ENCODE measurements at places on chromosomes 12 and 14. TPM values are rescaled to one million over a fixed set of nuclear protein-coding genes. Genes with fewer than 3 reads are reported as not detected.

Gene ADAMTS20
- total RNA-seq = not detected

Gene PLA2G1B
- total RNA-seq = not detected

Gene KCNA5
- 0.44 TPM for total RNA-seq

- DNase-seq = no peak
- H3K4me3 ChIP-seq = no peak overlapping the region
- peak overlapping the region; percentile 79 for H3K27ac ChIP-seq
- no peaks in the 10 kb centered on the region for H3K4me1 ChIP-seq
These were observed 117.6 kb downstream of the SLC25A47 start for GRCh38 chr14:100440758-100441203.

GRCh38 chr14:89473989-89474388 is 57.0 kb upstream of the FOXN3 start:
- H3K4me1 ChIP-seq = no peaks in the 10 kb centered on the region
- no peaks in the 10 kb centered on the region for H3K36me3 ChIP-seq

GRCh38 chr14:101083564-101084435 is 180.3 kb upstream of the RTL1 start:
- DNase-seq = peak; percentile 15
- no peaks in the 10 kb centered on the region for H3K27me3 ChIP-seq
- no peak overlapping the region for H3K27ac ChIP-seq
- H3K36me3 ChIP-seq = no peaks in the 10 kb centered on the region
- H3K4me3 ChIP-seq = no peak overlapping the region

GRCh38 chr14:83251402-83251801 is 1717.7 kb upstream of the SEL1L start:
- no peaks in the 10 kb centered on the region for H3K36me3 ChIP-seq
- H3K27me3 ChIP-seq = no peaks in the 10 kb centered on the region
- no peak overlapping the region for H3K4me3 ChIP-seq
- no peak for DNase-seq

GRCh38 chr12:101001669-101002068 is 207.1 kb downstream of the ANO4 start:
- no peak overlapping the region for H3K27ac ChIP-seq
- no peaks in the 10 kb centered on the region for H3K27me3 ChIP-seq
- no peaks in the 10 kb centered on the region for H3K36me3 ChIP-seq
- no peak overlapping the region for H3K4me3 ChIP-seq
- no peaks in the 10 kb centered on the region for H3K4me1 ChIP-seq

DNA sequence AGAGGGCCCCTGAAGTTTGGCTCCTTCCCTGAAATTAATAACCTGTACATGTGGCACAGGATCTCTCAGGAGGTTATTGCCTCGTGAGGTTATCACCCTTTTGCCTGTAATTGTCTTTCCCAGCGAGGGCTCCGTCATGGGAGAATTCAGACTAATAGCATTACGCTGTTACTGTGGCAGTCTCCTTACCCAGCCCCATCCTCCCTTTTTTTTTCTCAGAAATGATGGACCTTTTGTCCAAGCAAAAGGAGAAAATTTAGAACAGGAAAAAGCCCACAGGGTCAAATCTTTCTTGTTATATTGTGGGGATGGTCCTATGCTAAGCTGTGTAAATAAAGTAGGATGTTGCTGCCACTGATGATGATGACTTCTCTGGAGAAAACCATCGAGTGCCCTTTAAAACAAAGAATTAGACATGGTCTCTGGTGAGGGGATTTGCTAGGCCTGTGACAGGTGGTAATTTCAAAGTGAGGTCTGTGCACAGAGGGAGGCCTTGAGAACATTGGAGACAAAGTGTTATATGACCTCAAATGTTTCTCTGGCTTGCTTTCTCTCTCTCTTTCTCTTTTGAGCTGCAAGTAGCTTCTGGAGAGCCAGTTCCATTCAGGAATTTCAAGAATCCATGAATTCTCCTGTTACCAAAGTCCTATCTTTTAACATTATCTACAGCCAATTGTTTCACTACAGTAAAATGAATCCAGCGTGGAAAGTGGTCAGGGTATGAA is 357.2 kb downstream of the BMP4 start:
- no peak for DNase-seq
- H3K27me3 ChIP-seq = no peaks in the 10 kb centered on the region
- H3K4me3 ChIP-seq = no peak overlapping the region
- H3K36me3 ChIP-seq = no peaks in the 10 kb centered on the region
- H3K4me1 ChIP-seq = no peaks in the 10 kb centered on the region

DNA sequence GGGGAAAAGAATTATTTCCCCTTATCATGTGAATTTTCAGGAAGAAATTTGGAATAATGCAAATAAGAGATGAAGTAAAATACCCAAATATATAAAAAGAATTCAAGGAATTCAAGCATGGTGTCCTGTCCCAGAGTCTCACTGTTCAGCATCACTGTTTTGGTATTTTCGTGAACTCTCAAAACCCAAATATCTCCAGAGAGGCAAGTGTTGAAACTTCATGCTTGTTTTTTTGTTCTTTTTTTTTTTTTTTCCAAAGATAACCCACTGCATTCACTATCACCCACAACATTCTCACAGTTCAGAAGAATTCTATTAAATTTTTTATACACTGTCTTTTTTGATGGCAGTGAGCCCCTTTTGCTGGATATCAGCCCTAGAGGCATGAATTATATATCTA is 354.9 kb downstream of the DIO2 start:
- no peaks in the 10 kb centered on the region for H3K36me3 ChIP-seq
- H3K27ac ChIP-seq = no peak overlapping the region
- no peaks in the 10 kb centered on the region for H3K27me3 ChIP-seq
- H3K4me3 ChIP-seq = no peak overlapping the region
- DNase-seq = no peak
- H3K4me1 ChIP-seq = no peaks in the 10 kb centered on the region

DNA sequence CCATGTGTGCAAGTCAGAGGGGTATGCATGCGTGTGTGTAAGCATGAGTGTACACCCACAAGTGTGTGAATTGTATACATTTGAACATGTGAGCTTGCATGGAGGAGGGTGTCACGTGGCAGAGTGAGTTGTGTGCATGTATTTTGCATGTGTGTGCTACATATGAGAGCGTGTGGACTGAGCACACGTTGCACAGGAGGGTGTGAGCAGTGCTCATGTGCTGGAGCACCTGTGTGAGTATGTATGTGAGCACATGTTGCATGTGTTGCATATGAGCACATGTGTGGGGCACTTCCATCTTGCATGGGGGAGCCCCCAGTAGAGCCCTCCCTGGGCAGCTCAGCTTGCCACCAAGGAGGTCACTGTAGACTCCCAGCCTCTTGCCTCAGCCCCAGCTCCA is 180.2 kb upstream of the MYL2 start:
- peaks cover 39% of the 10 kb centered on the region for H3K27me3 ChIP-seq
- H3K36me3 ChIP-seq = no peaks in the 10 kb centered on the region
- H3K27ac ChIP-seq = no peak overlapping the region
- H3K4me3 ChIP-seq = no peak overlapping the region
- DNase-seq = no peak

DNA sequence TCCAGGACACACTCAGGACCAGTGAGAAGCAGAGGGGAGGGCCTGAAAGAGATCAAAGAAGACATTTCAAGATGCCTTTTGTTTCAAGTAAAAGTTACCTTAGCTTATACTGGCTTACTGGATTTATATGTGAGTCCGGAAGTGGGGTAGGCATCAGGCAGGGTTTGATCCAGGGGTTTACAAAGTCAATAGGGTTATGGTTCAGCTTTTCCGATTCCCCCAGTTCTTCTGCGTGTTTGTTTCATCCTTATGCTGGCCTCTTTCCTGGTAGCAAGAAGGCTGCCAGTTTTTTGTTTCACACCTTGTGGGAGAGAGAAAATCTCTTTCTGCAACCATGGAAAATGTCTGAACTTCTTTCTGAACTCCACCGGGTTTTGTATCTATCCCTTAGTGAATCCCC is 126.3 kb downstream of the ESRRB start:
- no peaks in the 10 kb centered on the region for H3K36me3 ChIP-seq
- DNase-seq = no peak
- no peak overlapping the region for H3K27ac ChIP-seq
- no peaks in the 10 kb centered on the region for H3K27me3 ChIP-seq
- H3K4me3 ChIP-seq = no peak overlapping the region
- H3K4me1 ChIP-seq = no peaks in the 10 kb centered on the region

Data from breast epithelium (tissue), 4 donors.